ENCODE measurements at places on chromosomes 2 and 18. TPM values are rescaled to one million over a fixed set of nuclear protein-coding genes. Genes with fewer than 3 reads are reported as not detected.
A peak's percentile ranks its signal among the peaks of the same experiment; 100 is the strongest.

ACTG2 gene
- total RNA-seq = 1.3 TPM

DNA sequence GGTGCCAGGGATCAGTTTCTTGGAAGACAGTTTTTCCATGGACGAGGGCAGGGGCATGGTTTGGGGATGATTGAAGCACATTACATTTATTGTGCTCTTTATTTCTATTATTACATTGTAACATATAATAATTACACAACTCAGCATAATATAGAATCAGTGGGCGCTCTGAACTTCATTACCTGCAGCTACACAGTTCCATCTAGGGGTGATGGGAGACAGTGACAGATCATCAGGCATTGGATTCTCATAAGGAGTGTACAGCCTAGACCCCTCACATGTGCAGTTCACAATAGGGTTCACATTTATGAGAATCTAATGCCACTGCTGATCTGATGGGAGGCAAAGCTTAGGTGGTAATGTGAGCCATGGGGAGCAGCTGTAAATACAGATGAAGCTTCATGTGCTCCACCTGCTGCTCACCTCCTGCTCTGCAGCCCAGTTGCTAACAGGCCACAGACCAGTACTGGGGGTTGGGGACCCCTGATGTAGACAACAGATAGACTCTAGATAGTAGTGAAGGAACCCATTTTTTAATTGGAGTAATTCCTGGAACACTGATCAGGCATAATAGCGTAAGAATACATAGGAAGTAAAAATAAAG, 41.5 kb upstream of the MC4R start:
- H3K4me3 ChIP-seq = no peak overlapping the region
- H3K27ac ChIP-seq = no peak overlapping the region
- no peaks in the 10 kb centered on the region for H3K27me3 ChIP-seq
- peak; percentile 26 for DNase-seq
- H3K36me3 ChIP-seq = no peaks in the 10 kb centered on the region
- no peaks in the 10 kb centered on the region for H3K4me1 ChIP-seq

ABCG8 gene
- total RNA-seq = 0.24 TPM

CD207 gene
- 0.79 TPM for total RNA-seq

ABCB11 gene
- total RNA-seq = 4.6 TPM

DNA sequence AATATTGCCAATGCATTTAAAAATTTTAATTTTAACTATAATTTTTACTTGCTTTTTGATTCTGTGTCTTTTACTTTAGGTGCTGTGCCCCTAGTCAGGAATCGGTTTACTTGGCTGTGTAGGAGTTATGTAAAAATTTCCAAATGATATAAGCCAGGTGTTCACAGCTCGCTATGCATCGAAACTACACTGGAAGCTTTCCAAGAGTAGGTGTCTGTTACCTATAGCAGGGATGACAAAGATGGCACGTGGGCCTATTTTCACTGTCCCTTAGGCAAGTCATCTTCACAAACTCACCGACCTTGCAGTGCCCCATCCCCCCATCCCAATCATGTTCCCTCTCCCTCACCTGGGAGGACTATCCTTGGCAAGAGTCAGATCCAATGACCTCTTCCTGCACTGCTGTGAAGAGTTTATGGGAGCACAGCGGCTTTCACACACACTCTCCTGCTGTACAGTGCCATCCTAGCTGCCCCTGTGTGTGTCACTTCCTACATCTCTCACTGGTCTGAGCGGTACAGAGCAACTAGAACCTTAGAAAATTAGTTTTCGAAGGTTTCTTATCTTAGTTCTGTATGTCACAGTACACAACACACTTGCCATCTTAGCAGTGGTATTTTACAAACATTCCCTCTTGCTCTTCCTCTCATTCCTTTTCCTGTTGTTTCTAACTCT, 49.2 kb upstream of the NAB1 start:
- H3K4me3 ChIP-seq = no peak overlapping the region
- no peak overlapping the region for H3K27ac ChIP-seq
- no peaks in the 10 kb centered on the region for H3K27me3 ChIP-seq
- no peak for DNase-seq
- peaks cover 2% of the 10 kb centered on the region for H3K4me1 ChIP-seq
- H3K36me3 ChIP-seq = no peaks in the 10 kb centered on the region

GFPT1 gene
- 33.3 TPM for total RNA-seq

DNA sequence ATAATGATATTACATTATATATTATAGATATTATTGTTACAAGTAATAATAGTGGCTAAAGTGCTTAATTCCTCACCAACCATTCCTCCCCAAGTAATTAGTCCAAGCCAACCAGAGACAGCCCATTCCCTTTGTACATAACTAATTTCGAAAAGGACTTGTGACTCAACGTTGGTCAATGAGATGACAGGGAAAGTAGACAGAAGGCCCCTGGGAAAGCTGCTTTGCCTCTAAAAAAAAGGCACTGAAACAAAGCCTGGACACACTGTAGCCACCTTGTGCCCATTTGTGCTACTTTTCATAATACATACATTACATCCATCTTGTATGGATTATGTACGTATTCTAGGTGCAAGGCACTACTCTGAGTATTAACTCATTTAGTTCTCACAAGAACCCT, 28.8 kb downstream of the COLEC12 start:
- H3K36me3 ChIP-seq = no peaks in the 10 kb centered on the region
- H3K27me3 ChIP-seq = no peaks in the 10 kb centered on the region
- no peak overlapping the region for H3K27ac ChIP-seq
- DNase-seq = no peak
- peaks cover 11% of the 10 kb centered on the region for H3K4me1 ChIP-seq

ARL5A gene
- total RNA-seq = 27.5 TPM

GRCh38 chr18:23662309-23663263, at the start of gene ANKRD29:
TSS of gene ANKRD29 (minus strand) at chr18:23662911. CDS start at chr18:23662730, 181 bp downstream.
- peak within 1 kb of the TSS; percentile 59 for H3K4me3 ChIP-seq
- DNase-seq = peak; percentile 67
- H3K27ac ChIP-seq = no peak within 1 kb of the TSS
- H3K36me3 ChIP-seq = no peaks in the 10 kb centered on the region

DNA sequence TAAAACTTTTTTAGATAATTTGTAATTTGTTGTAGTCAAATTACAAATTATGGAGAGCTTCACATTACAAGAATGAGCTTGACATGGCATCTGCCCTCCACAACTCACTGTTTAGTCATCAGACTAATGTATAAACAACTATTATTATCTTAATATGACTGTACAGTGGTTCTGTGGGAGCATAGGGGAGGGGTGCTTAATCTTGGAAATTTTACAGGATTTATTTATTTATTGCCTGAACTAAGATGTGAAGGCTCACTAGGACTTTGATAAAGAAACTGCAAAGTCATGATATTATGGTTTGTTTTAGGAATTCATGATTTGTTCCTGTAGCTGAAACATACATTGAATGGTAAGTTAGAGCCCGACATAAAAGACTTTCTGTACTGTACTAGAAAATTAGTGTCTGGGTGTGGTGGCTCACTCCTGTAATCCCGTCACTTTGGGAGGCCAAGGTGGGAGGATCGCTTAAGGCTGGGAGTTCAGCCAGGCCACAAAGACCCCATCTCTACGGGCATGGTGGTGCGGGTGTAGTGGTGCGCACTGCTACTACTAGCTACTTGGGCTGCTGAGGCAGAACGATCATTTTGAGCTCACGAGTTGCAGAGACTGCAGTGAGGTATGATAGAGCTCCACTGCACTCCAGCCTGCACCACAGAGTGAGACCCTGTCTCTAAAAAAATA, 2.1 kb downstream of the MARCHF7 start:
- H3K27ac ChIP-seq = no peak overlapping the region
- DNase-seq = no peak
- no peak overlapping the region for H3K4me3 ChIP-seq
- no peaks in the 10 kb centered on the region for H3K27me3 ChIP-seq
- H3K36me3 ChIP-seq = no peaks in the 10 kb centered on the region

DNA sequence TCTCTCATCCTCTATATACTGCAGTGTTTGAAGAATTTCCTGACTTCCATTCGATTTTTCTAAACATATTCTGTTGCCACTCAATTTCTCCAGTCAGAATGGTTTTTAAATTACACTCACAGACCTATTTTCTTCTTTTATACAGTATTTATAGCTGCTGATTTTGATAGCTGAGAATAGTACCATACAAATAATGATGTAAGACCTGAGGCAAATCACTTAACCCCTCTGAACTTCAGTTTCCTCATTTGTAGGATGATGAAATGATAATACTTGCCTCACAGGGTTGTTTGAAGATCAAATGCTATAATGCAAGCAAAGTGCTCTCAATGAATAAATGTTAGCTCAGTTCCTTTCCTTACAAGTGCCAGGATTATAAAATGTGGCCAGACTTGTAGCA, 241.8 kb downstream of the CPS1 start:
- no peaks in the 10 kb centered on the region for H3K36me3 ChIP-seq
- no peak overlapping the region for H3K4me3 ChIP-seq
- no peak for DNase-seq
- H3K27ac ChIP-seq = no peak overlapping the region
- H3K4me1 ChIP-seq = no peaks in the 10 kb centered on the region

DNA sequence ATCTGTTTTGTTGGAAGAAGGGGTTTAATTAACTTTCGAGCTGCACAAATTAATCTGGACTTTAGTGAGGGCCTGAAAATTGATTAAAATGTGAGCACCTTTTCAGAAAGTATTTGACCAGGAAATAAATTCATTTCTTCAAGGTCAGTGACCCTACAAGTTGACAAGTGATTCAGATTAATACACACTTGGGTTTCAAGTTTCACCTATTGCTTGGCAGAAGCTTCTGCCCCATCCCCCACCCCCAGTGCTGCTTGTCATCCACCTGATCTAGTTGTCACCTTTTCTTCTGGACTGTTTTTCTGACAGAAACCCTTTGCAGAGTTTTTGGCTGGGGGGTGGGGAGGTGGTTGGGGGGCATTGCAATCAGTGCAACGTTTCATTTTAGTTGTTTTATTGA, 46.2 kb downstream of the RPRM start:
- no peak overlapping the region for H3K27ac ChIP-seq
- H3K4me3 ChIP-seq = no peak overlapping the region
- H3K27me3 ChIP-seq = no peaks in the 10 kb centered on the region
- no peak for DNase-seq

ICOS gene
- total RNA-seq = 0.62 TPM

- H3K4me3 ChIP-seq = no peak overlapping the region
- no peaks in the 10 kb centered on the region for H3K27me3 ChIP-seq
- H3K4me1 ChIP-seq = no peaks in the 10 kb centered on the region
- H3K27ac ChIP-seq = no peak overlapping the region
- no peaks in the 10 kb centered on the region for H3K36me3 ChIP-seq
- no peak for DNase-seq
Observed at GRCh38 chr2:221490506-221491060, 81.5 kb downstream of the EPHA4 start.

GRCh38 chr2:151063271-151063670, 198.4 kb downstream of the RBM43 start:
- no peaks in the 10 kb centered on the region for H3K27me3 ChIP-seq
- H3K4me3 ChIP-seq = no peak overlapping the region
- H3K27ac ChIP-seq = no peak overlapping the region

DNA sequence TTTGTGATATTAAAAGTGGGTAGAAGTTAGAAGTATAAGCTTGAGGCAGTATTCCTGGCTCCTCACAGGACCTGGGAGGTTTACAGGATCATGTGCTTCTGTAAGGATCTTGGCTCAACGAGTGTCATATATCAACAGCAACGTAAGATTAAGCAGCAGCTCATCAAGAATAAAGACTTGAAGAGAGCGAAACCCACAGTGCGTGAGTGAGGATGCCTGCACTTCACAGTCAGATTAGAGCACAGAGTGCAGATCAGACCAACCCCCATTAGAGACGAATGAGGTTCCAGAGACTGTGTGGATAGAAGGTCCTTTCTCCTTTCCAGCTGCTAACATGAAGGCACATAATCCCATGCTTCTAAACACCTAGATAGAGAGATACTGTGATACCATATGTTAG, 1656.7 kb upstream of the NXPH2 start:
- no peaks in the 10 kb centered on the region for H3K4me1 ChIP-seq
- H3K27ac ChIP-seq = no peak overlapping the region
- H3K4me3 ChIP-seq = no peak overlapping the region
- H3K36me3 ChIP-seq = no peaks in the 10 kb centered on the region
- no peak for DNase-seq

TSPYL6 gene
- 37.9 TPM for total RNA-seq

SPC25 gene
- total RNA-seq = 0.99 TPM

CCDC148 gene
- 2.3 TPM for total RNA-seq

DNA sequence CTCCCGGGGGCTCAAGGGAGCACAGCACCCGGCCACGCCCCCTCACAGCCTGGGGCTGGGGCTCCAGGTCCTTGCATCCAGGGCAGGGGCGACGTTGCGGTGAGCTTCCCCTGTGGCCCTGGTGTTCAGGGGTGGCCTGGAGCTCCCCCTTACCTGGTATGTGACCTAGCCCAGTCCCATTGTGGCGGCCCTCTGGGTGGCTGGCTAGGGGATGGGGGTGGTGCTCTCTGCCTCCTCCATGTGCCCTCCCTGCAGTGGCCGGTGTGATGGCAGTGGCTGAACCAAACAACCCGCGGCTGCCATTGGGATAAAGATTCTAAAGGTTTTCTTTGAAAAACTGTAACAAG, 288.3 kb downstream of the RDH14 start:
- no peaks in the 10 kb centered on the region for H3K27me3 ChIP-seq
- H3K36me3 ChIP-seq = no peaks in the 10 kb centered on the region

KIAA2012 gene
- 1.1 TPM for total RNA-seq

INPP5D gene
- 11.2 TPM for total RNA-seq

AGXT gene
- total RNA-seq = 0.24 TPM

SLC8A1 gene
- 3.2 TPM for total RNA-seq

UCN gene
- total RNA-seq = 18.8 TPM

ACADL gene
- total RNA-seq = 18.1 TPM

DNA sequence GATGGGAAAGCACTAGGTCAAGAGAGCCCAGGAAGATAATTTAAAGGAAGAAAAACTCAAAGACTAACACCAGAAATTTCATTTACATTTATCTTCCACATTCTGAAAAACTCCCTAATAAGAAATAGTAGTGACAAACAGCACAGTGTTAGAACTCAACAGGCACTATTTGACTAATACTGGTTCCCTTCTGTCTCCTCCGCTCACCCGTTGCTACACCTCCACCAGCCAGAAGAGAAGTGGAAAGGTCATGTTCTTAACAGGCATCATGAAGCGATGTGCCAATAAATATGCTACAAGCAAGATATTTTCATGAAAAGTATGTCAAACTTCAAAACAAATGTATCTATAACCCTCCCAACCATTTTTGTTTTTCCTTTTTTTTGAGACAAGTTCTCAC, 5.7 kb downstream of the ROCK1 start:
- no peaks in the 10 kb centered on the region for H3K36me3 ChIP-seq
- no peaks in the 10 kb centered on the region for H3K27me3 ChIP-seq
- no peak for DNase-seq
- peaks cover 7% of the 10 kb centered on the region for H3K4me1 ChIP-seq
- no peak overlapping the region for H3K27ac ChIP-seq

DNA sequence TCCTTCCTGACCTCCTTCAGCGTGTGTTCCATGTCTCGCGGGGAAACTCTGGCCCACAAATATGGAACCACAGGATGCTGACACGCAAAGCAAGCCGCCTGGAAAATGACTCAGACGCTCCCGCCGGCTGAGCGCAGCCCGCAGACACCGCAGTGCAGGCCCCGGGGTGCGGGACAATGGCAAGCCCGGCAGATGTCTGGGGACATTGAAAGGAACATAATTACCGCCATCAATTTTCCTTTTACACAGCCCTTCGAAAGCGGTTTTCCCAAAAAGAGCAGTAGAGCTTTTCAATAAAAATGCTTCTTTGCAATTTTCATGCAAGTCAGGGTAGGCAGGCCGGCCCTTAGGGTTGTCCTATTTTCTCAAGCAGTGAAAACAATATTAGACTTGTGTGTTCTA, 159.2 kb upstream of the SH3BP4 start:
- H3K4me3 ChIP-seq = no peak overlapping the region
- H3K4me1 ChIP-seq = no peaks in the 10 kb centered on the region
- DNase-seq = no peak
- no peaks in the 10 kb centered on the region for H3K36me3 ChIP-seq
- no peak overlapping the region for H3K27ac ChIP-seq

Measured in testis (tissue), 5 donors.